ENCODE measurements at places on chromosomes 11 and 22. TPM values are rescaled to one million over a fixed set of nuclear protein-coding genes. Genes with fewer than 3 reads are reported as not detected.
A peak's percentile ranks its signal among the peaks of the same experiment; 100 is the strongest.

NLRP14 gene
- total RNA-seq, result not detected

CPT1A gene
- total RNA-seq, result 2.3 TPM

HIPK3 gene
- 73.2 TPM for total RNA-seq

TMEM191C gene
- 3.4 TPM for total RNA-seq

MAPK8IP2 gene
- total RNA-seq, result 4.7 TPM

DNA sequence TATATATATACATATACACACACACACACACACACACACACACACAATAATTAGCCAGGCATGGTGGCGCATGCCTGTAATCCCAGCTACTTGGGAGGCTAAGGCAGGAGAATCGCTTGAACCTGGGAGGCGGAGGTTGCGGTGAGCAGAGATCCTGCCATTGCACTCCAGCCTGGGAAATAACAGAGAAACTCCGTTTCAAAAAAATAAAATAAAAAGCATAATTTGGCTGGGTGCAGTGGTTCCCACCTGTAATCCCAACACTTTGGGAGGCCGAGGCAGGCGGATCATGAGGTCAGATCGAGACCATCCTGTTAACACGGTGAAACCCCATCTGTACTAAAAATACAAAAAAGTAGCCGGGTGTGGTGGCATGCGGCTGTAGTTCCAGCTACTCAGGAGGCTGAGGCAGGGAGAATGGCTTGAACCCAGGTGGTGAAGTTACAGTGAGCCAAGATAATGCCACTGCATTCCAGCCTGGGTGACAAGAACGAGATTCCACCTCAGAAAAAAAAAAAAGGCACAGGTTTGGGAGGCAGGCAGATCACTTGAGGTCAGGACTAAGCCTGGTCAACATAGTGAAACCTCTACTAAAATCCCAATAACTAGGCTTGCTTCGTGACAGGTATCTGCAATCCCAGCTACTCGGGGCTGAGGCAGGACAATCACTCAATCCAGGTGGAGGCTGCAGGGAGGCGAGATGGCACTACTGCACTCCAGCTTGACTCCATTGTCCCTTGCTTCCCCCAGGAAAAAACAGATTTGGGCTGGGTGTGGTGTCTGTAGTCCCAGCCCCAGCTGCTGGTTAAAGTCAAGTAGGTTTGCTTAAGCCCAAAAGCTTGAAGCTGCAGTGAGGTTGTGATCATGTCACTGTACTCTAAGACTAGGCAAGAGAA is 11.8 kb upstream of the WDR74 start:
- DNase-seq, result no peak

- peak; percentile 83 for DNase-seq
Measured at GRCh38 chr11:47189100-47189834, 3.0 kb upstream of the PACSIN3 start.

DNA sequence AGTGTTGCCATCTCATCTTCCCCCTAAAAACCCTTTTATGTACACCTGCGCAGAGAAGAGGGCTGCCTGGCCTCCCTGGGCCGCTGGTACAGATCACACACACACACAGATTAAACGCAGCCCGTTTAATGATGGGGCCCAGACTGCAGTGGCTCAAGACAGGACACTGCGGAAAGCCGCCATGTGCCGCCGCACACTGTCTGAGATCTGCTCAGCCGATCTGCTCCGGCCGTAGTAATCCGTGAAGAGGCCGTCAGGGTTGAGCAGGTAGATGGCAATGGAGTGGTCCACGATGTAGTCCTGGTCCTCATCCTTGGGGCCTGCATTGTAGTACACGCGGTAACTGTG is 2.0 kb downstream of the SCO2 start:
- DNase-seq, result no peak

DNA sequence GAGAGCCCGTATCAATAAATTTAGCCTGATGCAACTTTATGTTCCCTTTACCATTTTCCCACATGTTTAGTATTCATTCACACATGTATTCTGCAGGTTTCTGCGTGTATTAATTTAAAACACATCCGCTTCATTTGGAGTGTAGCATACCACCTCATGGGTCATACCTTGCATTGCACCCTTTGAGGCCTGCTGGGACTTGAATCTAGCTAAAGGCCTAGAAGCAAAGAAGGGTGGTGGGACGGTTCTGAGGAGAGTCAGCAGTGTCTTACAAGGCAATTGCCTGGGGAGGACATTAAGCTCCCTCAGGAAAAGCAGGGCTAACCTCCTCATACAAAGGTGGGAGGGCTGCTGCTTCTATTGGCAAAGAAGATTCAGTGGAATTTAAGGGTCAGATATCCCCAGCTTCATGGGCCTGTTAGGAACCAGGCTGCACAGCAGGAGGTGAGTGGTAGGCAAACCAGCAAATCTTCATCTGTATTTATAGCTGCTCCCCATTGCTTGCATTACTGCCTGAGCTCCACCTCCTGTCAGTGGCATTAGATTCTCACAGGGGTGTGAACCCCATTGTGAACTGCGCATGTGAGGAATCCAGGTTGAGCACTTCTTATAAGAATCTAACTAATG is 15.9 kb upstream of the SNX19 start:
- DNase-seq, result no peak

DNA sequence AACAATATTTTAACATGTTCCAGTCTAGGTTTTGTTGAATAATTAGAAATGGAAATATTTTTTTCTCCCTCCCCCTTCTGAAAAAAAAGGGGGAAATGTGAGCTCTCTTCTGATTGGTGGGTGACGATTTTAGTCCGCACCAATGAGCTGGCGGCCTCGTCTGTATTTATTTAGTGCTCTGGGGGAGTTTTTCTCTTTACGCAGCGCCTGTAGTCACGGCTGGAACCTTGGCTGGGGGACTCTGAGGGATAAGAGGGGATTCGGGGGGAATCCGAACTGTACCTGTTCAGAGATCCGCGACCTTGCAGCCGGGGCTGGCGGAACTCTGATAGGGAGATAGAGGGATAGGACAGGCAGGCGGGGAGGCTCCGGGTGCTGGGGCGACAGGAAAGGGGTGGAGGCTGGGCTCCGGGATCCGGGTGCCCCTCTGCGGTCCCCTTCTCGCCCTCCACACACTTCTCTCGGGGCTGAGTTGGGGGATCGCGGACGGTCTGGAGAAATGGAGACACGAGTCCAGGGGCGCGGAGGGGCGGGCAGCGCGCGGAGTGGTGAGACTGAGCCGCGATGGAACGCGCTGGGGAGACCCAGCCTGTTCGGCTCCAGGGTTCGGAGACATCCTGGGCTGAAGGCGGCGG is 99.7 kb upstream of the HSD17B12 start:
- no peak for DNase-seq

GRCh38 chr11:27420217-27420616 is 52.4 kb downstream of the LGR4 start:
- no peak for DNase-seq

- DNase-seq, result no peak
Measured at GRCh38 chr11:105635466-105635865, 25.6 kb downstream of the GRIA4 start.

- DNase-seq, result no peak
Measured at GRCh38 chr11:69227271-69227670, 66.7 kb upstream of the MYEOV start.

DNA sequence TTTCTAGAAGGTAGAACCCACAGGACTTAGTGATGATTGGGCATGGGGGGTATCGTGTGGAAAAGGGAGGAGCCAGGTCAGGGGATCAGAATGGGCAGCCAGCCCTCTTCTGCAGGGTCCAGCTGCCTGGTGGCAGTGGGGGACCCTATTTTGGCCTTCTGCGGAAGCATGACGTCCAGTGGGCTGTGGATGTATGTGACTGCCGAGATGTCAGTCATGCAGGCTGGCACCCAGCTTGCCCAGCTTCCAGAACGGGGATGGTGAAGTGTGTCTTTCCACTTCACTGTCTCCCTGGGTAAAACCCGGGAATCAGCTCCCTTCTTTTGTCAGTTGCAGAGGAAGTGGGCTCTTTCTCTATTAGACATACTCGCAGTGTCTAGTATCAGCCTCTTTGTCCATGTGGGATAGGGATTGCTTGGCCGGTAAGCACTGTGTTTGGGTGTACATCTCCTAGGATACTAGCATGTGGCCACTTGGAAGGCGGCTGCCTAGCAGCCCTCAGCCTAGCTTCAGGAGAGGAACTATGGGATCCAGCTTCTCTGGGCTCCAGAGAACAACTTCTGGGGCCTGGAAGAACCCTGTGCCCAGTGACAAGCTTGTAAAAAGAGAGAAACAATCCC is 51.4 kb downstream of the GRIK4 start:
- no peak for DNase-seq

DNA sequence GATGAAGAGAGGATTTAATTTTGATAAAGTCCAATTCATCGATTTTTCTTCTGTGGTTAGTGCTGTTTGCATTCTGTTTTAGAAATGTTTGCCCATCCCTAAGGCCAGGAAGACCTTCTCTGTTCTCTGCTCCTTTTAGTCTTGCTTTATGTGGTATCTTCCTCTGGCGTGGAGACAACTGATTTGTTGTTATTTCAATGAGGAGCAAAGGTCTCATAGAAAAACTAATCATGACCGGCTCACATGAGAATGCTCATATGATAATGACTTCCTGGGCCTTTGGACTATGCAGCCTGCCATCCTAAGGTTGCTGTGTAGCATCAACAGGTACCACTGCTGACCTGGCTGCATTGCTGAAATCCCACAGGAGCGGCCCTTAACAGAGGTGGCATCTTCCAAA is 19.8 kb downstream of the SCGB1A1 start:
- no peak for DNase-seq

- no peak for DNase-seq
Measured at GRCh38 chr11:249062-249461, 12.3 kb downstream of the PSMD13 start.

Measured in astrocyte (in vitro differentiated cells and primary cell).